ENCODE measurements at places on chromosomes 2 and 18. TPM values are rescaled to one million over a fixed set of nuclear protein-coding genes. Genes with fewer than 3 reads are reported as not detected.

Gene PJVK
- 2.4 TPM for total RNA-seq

Gene LIPG
- 11.8 TPM for total RNA-seq

Gene NR4A2
- 1.4 TPM for total RNA-seq

GRCh38 chr2:2075875-2076529 is 255.1 kb downstream of the MYT1L start:
- no peaks in the 10 kb centered on the region for H3K4me1 ChIP-seq
- no peak for DNase-seq
- H3K27me3 ChIP-seq: no peaks in the 10 kb centered on the region
- H3K36me3 ChIP-seq: no peaks in the 10 kb centered on the region

- no peak overlapping the region for H3K4me3 ChIP-seq
- no peak overlapping the region for H3K27ac ChIP-seq
- no peak for DNase-seq
- H3K4me1 ChIP-seq: no peaks in the 10 kb centered on the region
- no peaks in the 10 kb centered on the region for H3K36me3 ChIP-seq
Observed at GRCh38 chr2:120496759-120497158, 150.8 kb downstream of the INHBB start.

GRCh38 chr18:64966667-64967066 is 784.1 kb upstream of the CDH7 start:
- H3K4me1 ChIP-seq: no peaks in the 10 kb centered on the region
- no peak for DNase-seq
- H3K27me3 ChIP-seq: no peaks in the 10 kb centered on the region
- no peak overlapping the region for H3K27ac ChIP-seq

GRCh38 chr2:27810455-27810854 is 38.9 kb downstream of the MRPL33 start:
- no peaks in the 10 kb centered on the region for H3K4me1 ChIP-seq
- H3K27ac ChIP-seq: no peak overlapping the region
- no peaks in the 10 kb centered on the region for H3K27me3 ChIP-seq
- no peaks in the 10 kb centered on the region for H3K36me3 ChIP-seq

Gene MOCOS
- 6.5 TPM for total RNA-seq

GRCh38 chr2:236205867-236206645 is 37.9 kb upstream of the GBX2 start:
- H3K27me3 ChIP-seq: no peaks in the 10 kb centered on the region
- H3K36me3 ChIP-seq: no peaks in the 10 kb centered on the region
- no peak overlapping the region for H3K27ac ChIP-seq
- no peak overlapping the region for H3K4me3 ChIP-seq
- DNase-seq: no peak

Gene PTH2R
- 0.11 TPM for total RNA-seq

- DNase-seq: no peak
- H3K36me3 ChIP-seq: no peaks in the 10 kb centered on the region
- peaks cover 4% of the 10 kb centered on the region for H3K4me1 ChIP-seq
- no peak overlapping the region for H3K27ac ChIP-seq
- no peak overlapping the region for H3K4me3 ChIP-seq
Observed at GRCh38 chr2:47271054-47272000, 116.2 kb upstream of the STPG4 start.

GRCh38 chr18:55233857-55234256 is 274.6 kb upstream of the CCDC68 start:
- no peak overlapping the region for H3K4me3 ChIP-seq
- peaks cover 41% of the 10 kb centered on the region for H3K36me3 ChIP-seq
- no peaks in the 10 kb centered on the region for H3K27me3 ChIP-seq
- no peak overlapping the region for H3K27ac ChIP-seq

Gene FTCDNL1
- total RNA-seq: 0.97 TPM

Gene ALPP
- 0.15 TPM for total RNA-seq

Gene HTRA2
- 24.6 TPM for total RNA-seq

DNA sequence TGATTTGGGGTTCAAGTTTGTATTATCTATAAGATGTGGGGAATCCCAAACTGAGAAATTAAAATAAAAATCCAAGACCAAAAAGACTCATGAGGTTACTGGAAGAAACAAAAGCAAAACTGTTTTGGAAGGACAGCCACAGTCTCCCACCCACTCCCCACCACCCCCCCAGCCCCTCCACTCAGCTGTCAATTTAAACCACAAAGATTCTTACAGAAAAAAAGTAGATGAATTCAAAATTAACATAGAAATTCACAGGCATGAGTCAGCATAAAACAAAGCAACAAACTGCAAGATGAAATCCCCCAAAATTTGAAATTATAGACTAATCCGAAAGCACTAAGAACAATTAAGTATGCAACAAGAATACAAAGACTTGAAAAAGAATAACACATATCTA is 12.1 kb downstream of the MAP4K3 start:
- H3K4me1 ChIP-seq: no peaks in the 10 kb centered on the region
- no peak overlapping the region for H3K27ac ChIP-seq
- no peaks in the 10 kb centered on the region for H3K36me3 ChIP-seq
- H3K27me3 ChIP-seq: no peaks in the 10 kb centered on the region
- no peak for DNase-seq
- no peak overlapping the region for H3K4me3 ChIP-seq

DNA sequence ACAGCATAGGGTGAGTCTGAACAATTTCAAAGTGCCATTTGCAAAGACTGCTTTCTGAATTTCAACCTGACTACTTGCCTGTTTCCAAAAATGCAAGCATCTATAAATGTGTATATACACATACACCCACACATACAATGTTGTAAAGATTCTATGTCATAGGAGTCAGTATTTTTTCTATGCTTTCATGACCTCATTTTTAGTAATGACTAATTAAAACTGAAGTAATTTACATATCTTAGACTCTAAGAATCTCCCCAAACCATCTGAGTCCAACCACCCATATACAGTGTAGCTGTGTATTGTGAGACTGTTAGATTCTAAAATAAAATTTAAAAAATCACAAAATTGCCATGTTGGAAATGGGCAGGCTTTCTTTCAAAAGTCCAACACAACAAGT is 162.0 kb upstream of the STK17B start:
- no peak overlapping the region for H3K27ac ChIP-seq
- no peaks in the 10 kb centered on the region for H3K4me1 ChIP-seq
- H3K36me3 ChIP-seq: no peaks in the 10 kb centered on the region
- H3K4me3 ChIP-seq: no peak overlapping the region

DNA sequence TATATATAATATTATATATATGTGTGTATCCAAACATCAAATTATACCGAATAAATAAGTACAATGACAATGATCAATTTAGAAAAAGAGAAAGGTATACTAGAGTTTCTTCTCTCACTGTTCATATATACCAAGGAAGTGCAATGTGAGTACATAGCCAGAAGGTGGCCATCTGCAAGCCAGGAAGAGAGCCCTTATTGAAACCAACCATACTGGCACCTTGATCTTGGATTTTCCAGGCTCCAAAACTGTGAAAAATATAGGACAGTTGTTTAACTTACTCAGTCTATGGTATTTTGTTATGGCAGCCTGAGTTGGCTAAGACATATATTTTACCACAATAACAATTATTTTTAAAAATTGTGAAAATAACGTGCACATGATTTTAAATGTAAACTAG is 1490.2 kb upstream of the SLC39A10 start:
- H3K27me3 ChIP-seq: no peaks in the 10 kb centered on the region
- H3K4me1 ChIP-seq: no peaks in the 10 kb centered on the region
- no peak overlapping the region for H3K27ac ChIP-seq
- no peak for DNase-seq
- no peaks in the 10 kb centered on the region for H3K36me3 ChIP-seq
- no peak overlapping the region for H3K4me3 ChIP-seq

GRCh38 chr18:48354746-48355260 is 54.4 kb downstream of the ZBTB7C start:
- no peak for DNase-seq
- H3K27me3 ChIP-seq: no peaks in the 10 kb centered on the region
- peaks cover 7% of the 10 kb centered on the region for H3K4me1 ChIP-seq
- no peak overlapping the region for H3K27ac ChIP-seq
- no peak overlapping the region for H3K4me3 ChIP-seq
- no peaks in the 10 kb centered on the region for H3K36me3 ChIP-seq

- peaks cover 16% of the 10 kb centered on the region for H3K4me1 ChIP-seq
- DNase-seq: no peak
- no peak overlapping the region for H3K27ac ChIP-seq
- no peaks in the 10 kb centered on the region for H3K36me3 ChIP-seq
Observed at GRCh38 chr2:238505892-238506280, 79.2 kb downstream of the ASB1 start.

DNA sequence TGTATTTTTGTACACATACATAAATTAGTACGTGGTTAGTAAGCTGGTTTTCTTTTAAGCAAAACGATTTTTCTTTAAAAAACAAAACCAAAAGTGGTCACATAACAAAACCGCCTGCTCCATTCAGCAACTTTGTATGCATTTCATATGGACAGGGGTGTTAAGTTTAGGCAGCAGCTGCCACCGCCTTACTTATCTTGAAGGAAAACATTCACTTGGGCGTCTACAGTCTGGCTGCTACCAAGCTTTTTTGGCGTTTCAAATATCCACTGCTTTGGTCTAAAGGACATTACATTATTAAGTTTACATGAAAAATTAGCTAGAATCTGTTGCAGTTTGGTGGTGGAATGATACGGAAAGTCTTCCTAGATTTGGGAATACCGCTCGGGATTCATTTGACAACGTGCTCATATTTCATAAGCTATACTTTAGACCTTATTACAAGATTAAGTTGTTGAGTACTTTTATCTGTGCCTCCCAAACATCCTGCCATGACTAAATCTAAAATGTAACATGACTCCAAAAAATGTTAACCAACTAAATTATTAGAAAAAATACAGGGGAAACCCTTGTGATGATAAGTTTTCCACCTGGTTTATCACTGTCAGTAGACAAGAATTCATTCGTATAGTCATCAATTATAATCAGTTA is 214.8 kb downstream of the NEDD4L start:
- H3K4me3 ChIP-seq: no peak overlapping the region
- no peak overlapping the region for H3K27ac ChIP-seq
- no peaks in the 10 kb centered on the region for H3K27me3 ChIP-seq
- peaks cover 11% of the 10 kb centered on the region for H3K36me3 ChIP-seq
- peaks cover 15% of the 10 kb centered on the region for H3K4me1 ChIP-seq

GRCh38 chr2:232951891-232952290 is 61.2 kb downstream of the NGEF start:
- no peaks in the 10 kb centered on the region for H3K36me3 ChIP-seq
- no peaks in the 10 kb centered on the region for H3K27me3 ChIP-seq
- no peak for DNase-seq

GRCh38 chr2:218437969-218438368 is 19.0 kb downstream of the VIL1 start:
- no peak overlapping the region for H3K27ac ChIP-seq
- no peak for DNase-seq
- no peaks in the 10 kb centered on the region for H3K36me3 ChIP-seq
- no peak overlapping the region for H3K4me3 ChIP-seq
- no peaks in the 10 kb centered on the region for H3K27me3 ChIP-seq

Gene CPLX4
- total RNA-seq: not detected

Gene RAD51AP2
- total RNA-seq: 0.08 TPM

DNA sequence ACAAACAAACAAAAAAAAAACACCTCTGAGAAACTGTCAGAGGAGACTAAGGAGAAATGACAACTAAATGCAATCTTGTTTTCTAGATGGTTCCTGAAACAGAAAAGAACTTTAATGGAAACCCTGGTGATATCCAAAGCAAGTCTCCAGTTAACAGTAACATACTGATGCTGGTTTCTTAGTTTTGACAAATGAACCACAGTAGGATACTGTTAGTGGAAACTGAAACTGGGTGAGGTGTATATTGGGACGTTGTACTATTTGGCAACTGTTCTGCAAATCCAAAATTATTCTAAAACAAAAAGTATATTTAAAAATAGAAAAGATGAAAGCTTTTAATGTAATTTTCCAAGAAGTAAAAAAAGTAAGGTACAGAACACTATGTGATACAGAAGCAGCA is 11.4 kb downstream of the SESTD1 start:
- no peaks in the 10 kb centered on the region for H3K27me3 ChIP-seq
- H3K36me3 ChIP-seq: no peaks in the 10 kb centered on the region
- no peak overlapping the region for H3K27ac ChIP-seq
- no peaks in the 10 kb centered on the region for H3K4me1 ChIP-seq

DNA sequence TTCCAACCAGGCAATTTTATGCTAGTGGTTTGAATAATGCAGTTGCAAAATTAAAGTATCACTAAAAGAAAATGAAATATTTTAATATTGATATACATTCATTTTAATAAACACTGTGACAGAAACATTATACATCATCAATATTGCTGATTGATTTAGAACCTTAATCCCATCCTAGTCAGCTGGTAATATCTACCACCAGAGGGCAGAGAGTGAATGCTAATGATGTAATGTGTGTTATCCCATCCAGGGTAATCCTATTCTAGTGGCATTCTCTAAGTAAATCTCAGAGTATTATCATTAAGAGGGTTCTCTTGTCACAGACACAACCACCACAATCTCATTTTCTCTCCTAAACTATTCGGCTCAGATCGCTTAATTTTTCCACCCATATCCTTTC is 477.4 kb downstream of the CPS1 start:
- no peak for DNase-seq
- no peaks in the 10 kb centered on the region for H3K27me3 ChIP-seq
- no peak overlapping the region for H3K4me3 ChIP-seq
- no peaks in the 10 kb centered on the region for H3K36me3 ChIP-seq
- no peak overlapping the region for H3K27ac ChIP-seq

Gene NRP2
- 37.8 TPM for total RNA-seq

Gene MAP2
- 5.9 TPM for total RNA-seq

GRCh38 chr18:62844850-62845643 is 129.7 kb downstream of the PHLPP1 start:
- no peaks in the 10 kb centered on the region for H3K27me3 ChIP-seq
- no peak for DNase-seq
- H3K36me3 ChIP-seq: no peaks in the 10 kb centered on the region
- H3K27ac ChIP-seq: no peak overlapping the region
- no peak overlapping the region for H3K4me3 ChIP-seq

GRCh38 chr2:111662039-111662770 is 221.8 kb downstream of the ANAPC1 start:
- no peaks in the 10 kb centered on the region for H3K36me3 ChIP-seq
- H3K4me3 ChIP-seq: no peak overlapping the region
- no peak for DNase-seq
- H3K27ac ChIP-seq: no peak overlapping the region

Gene ASB18
- total RNA-seq: not detected

- H3K4me1 ChIP-seq: no peaks in the 10 kb centered on the region
- no peaks in the 10 kb centered on the region for H3K36me3 ChIP-seq
- no peak overlapping the region for H3K27ac ChIP-seq
- H3K4me3 ChIP-seq: no peak overlapping the region
- no peak for DNase-seq
Observed at GRCh38 chr18:49412679-49413078, 47.8 kb downstream of the DYM start.

Gene MBD2
- 36.2 TPM for total RNA-seq

GRCh38 chr18:55407774-55408535 is 180.0 kb downstream of the TCF4 start:
- no peak overlapping the region for H3K27ac ChIP-seq
- H3K36me3 ChIP-seq: no peaks in the 10 kb centered on the region

Gene C2orf78
- total RNA-seq: 0.39 TPM

- H3K4me1 ChIP-seq: 0 out of 2 replicates have a peak, but pooled peaks cover 2% of the 10 kb centered on the region
- H3K27ac ChIP-seq: no peak overlapping the region
- H3K4me3 ChIP-seq: no peak overlapping the region
- H3K27me3 ChIP-seq: no peaks in the 10 kb centered on the region
- H3K36me3 ChIP-seq: no peaks in the 10 kb centered on the region
- no peak for DNase-seq
Observed at GRCh38 chr2:29281086-29281915, 166.1 kb downstream of the CLIP4 start.

Measured in H1 (cell line).